ENCODE measurements at places on chromosomes 13 and 19.

DNA sequence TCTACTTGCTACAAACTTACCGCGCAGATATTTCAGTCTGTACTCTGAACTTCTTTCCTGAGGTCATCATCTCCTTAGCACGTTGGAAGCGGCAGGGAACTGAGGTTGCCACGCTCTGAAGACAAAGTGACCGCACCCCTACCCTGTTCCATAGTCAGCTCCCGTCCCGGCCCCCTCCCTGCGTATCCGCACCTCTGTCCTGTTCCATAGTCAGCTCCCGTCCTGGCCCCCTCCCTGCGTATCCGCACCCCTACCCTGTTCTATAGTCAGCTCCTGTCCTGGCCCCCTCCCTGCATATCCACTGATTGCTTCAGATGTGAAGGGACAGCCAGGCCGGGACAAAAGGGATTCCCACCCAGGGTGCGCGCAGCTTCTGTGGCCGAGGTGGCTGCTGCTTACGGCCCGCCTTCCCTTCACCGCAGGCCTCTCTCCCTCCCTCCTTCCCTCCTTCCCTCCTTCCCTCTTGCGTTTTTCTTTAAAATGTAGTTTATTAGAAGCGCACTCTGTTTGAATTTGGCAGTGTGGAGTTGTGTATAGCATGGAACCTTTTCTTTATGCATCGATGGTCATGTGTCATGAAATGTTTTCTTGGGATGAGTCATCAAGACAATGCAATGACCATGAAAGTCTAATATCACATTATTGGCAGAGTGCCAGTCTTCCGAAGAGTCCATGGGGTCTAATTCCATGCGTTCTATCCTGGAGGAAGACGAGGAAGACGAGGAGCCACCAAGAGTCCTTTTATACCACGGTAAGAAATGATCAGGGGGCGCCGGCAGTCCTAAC, 21.9 kb upstream of the NDUFS7 start:
- DNase-seq: no peak

- no peak for DNase-seq
These were observed 6.9 kb downstream of the ETFB start for GRCh38 chr19:51359294-51359693.

DNA sequence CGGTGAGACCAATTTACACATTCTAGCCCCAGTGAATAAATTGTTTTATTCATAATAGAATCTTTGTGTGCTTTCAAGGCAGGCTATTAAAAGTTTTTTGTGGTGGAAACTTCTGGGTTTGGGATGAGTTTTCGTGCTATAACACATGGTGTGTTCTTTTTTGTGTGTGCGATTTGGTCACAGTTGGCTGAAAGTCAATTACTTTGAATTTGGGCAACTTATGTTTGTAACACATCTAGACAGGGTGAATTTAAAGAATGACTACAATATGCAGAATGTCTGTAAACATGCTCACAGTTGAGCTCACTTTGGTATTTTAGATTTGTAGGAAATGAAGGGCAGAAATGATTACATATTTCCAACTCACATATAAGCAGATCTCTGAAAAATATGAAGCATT, 307.1 kb downstream of the OXGR1 start:
- DNase-seq: no peak

GRCh38 chr19:48489608-48490216, 20.5 kb downstream of the CYTH2 start:
- DNase-seq: peak; percentile 36

DNA sequence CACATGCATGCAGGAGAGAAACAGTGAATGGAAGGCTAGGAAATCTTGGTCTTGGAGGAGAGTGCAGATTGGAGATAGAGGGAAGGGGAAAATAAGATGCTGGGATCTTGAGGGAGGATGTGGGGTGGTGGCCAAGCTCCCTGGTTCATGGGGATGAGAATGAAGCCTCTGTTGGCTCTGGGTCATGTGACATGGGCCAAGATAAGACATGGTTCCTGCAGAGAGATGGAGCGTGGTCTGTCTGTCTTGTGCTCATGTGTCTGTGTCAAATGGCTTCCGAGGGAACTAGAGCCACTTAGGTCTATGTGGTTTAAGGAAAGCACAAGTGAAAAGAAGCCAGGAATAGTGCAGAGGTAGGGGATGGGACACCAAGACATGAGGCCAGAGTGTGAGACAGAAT, 30.8 kb upstream of the FFAR2 start:
- no peak for DNase-seq

- no peak for DNase-seq
These were observed 328.1 kb downstream of the MYO16 start for GRCh38 chr13:108957369-108958012.

DNA sequence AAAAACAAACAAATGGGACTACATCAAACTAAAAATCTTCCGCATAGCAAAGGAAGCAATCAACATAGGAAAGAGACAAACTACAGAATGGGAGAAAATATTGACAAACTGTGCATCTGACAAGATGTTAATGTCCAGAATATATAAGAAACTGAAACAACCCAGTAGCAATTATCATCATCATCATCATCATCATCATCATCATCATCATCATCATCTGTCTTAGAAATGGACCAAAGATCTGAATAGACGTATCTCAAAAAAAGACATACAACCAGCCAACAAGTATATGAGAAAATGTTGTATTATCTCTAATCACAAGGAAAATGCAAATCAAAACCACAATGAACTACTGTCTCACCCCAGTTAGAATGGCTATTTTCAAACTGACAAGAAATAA, 173.9 kb downstream of the PRR20E start:
- no peak for DNase-seq

DNA sequence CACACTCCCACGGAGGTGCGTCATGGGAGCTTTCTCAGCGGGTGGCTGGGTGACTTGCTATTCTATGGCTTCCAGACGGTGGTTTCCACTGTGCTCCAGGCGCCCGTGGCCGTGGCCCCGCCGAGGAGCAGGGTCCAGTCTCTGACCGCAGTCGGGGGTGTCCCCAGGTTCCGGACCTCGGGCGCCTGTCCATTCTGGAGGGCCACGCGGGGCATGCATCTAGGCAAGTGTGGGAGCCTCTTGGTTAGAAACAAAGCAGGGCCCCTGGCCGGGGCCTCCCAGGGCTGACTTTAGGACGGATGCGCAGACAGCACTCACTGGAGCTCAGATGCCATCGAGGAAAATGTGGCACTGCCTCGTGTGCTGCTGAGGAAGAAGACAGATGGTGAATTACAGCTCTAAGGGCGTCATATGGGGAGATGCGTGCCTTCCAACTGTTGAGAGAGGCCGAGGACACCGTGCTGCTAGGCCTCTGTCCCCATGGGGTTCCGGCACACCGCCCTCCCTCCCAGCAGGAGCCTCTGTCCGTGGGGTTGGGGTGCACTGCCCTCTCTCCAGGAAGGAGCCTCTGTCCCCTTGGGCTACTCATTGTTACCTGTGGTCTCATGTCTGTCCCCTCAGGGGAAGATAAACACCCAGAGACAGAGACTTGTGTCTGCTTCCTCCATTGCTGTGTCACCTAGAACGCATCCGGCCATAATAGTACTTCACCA, 38.1 kb downstream of the TMEM255B start:
- DNase-seq: no peak

DNA sequence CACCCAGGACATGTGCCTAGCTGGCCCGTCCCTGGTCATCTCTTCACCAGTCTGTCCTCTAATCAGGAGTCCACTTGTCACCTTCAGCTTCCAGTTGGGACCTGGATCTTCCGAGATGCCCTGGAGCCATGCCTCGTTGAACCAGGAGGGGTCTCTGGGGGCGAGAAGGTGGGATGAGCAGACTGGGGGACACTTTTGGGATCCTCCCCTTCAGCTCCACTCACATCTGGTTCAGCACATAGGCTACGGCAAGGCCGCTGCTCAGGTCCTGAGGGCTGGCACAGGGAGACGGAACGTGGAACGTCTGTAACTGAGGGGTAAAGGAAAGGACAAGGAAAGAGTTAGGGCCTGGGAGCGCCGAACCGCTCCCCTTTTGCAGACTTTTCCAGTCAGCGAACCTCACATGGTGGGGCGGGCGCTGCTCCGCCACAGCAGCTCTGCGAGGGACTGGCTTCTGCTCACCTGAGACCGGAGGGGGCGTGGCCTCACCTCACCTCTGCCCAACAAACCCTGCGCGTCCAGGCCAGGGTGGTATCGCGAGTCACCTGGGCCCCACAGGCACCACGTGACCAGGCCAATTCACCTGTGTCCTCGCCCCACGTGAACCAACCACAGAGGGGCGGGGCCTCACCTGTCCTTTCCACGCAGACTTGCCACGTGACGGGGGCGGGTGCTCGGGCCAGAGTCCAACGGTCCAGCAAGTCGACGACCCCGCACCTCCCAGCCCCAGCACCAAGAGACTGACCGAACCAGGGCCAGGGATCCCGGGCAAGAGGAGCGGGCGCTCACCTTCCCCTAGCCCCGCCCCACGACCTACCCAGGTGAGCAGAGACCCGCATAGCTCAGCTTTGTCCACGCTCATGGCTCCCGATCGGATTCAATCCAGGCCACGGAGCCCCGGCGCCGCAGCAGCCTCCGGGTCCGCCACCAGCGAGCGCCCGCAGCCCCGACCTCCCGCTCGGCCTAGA, at the start of gene HOOK2:
Gene HOOK2, minus strand, starts transcription at position 965 of the 968 bp plus-strand sequence. Its CDS starts 103 bp downstream, at position 862.
- peak; percentile 86 for DNase-seq

DNA sequence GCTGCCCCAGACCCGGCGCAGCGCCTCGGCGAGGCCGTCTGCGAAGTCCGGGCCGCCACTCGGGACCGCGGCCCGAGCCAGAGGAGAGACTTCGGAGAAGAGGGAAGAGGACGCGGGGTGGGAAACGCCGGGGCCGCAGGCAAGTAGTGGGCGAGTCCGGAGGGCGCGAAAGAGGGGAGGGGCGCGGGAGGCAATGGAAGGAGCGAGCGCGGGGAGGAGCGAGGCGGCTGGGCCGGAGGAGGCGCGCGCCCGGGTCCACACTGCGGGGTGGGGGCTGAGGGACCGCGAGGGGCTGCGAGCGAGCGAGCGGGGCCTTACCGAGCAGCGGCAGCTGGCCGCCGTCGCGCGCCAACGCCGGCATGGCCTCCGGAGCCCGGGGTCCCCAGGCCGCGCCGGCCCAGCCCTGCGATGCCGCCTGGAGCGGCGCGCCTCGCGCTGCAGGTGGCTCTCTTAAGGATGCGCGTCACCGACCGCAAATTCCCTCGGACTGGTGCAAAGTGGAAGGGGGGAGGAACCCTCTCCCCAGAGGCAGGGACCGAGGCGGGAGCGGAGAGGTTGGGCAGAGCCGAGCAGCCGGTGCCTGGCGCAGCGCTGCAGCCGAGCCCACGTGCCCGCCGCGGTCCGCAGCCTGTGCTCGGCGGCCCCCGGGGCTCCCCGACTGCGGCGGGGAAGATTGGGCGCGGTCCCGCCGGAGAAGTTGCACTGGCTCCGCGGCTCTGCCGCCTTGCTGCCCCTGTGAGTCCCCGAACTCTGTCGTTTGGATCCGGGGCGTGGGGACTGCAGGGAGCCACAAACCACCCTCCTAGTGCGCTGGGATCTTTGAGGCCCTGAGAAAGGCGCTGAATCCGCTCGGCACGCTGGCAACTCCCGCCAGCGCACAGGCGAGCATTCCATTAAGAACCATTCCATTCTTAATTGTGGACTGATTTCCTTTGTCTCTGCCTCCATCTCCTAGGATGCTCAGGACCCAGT, at the start of gene FLT3:
Gene FLT3, minus strand, starts transcription at position 427 of the 972 bp plus-strand sequence. Its CDS starts 66 bp downstream, at position 361.
- DNase-seq: no peak

DNA sequence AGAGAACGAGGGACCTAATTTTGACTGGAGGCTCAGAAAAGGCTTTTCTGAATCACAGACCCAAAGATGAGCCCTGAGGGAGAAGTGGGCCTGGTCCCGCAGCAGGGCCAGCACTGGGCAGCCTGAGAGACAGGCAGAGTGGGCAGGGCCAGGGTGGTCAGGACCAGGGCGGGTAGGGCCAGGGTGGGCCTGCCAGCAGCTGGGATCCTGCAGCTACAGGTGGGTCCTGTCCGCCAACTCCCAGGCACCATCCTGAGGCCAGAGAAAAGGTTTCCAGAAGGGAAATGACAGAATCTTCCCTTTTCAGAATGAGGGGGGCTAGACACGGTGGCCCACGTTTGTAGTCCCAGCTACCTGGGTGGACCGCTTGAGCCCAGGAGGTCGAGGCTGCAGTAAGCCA, 23.7 kb downstream of the LATS2 start:
- no peak for DNase-seq

GRCh38 chr19:31818798-31819105, 469.5 kb upstream of the TSHZ3 start:
- DNase-seq: no peak

GRCh38 chr19:334296-335071, 10.1 kb downstream of the MIER2 start:
- no peak for DNase-seq

DNA sequence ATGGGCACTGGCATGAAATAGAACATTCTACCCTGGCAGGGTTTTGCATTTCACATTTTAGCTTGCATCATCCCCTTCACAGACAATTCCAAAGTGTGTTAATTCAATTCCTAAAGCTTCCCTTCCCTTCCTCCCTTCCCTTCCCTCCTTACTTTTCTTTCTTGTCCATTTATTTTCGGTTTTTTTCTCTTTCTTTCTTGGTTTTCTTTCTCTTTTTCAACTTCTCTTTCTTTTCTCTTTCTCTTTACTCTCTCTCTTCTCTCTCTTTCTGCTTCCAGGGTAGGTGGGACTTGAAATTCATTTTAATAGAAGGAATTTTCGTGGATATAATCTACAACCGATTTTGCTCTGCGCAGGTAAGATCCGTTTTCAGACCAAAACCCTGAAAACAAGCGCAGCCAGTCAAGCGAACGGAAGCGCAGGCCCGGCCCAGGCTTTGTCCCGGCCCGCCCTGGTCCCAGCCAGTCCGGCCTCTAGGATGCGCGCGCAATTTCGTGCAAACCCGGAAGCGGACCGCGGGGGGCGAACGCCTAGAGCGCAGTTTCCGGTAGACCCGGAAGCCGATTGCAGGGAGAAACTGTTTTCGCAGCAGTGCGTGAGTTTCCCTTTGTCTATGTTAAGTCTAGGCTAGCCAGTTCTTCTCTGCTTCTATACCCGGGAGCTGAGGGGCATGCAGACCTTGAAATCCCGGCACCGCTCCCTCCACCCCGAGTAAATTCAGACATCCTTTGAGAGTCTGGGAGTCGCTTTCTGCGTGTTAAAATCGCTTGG, at the start of gene ZNF528:
Gene ZNF528, plus strand, starts transcription at position 540 of the 771 bp plus-strand sequence. CDS start 4,165 bp downstream, outside the sequence.
- DNase-seq: peak; percentile 77
